ENCODE measurements at places on chromosomes 11 and 22.

GRCh38 chr11:38723361-38723760 lies 2125.3 kb upstream of the RAG2 start:
- no peak for DNase-seq

DNA sequence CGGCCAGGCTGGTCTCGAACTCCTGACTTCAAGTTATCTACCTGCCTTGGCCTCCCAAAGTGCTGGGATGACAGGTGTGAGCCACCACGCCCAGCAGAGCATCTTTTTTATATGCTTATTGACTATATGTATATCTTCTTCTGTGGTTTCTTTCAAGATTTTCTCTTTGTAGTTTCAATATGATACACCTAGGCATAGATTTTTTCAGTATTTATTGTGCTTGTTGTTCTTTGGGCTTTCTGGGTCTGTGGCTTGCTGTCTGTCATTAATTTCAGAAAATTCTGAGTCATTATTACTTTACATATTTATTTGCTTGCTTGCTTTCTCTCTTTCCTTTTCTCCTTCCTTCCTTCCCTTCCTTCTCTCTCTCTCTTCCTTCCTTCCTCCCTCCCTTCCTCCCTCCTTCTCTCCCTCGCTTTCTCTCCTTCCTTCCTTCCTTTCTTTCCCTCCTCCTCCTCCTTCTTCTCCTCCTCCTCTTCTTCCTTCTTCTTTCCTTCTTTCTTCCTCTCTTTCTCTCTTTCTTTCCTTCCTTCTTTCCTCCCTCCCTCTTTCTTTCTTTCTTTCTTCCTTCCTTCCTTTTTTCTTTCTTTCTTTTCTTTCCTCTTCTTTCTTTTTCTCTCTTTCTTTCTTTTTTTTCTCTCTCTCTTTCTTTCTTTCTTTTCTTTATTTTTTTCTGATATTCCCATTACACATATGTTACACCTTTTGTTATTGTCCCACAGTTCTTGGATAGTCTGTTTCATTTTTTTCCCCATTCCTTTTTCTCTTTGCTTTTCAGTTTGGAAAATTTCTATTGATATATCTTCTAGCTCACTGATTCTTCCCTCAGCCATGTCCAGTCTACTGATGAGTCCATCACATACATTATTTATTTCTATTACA lies 10.9 kb upstream of the DCHS1 start:
- no peak for DNase-seq

GRCh38 chr22:23070418-23071229 lies at the start of gene GNAZ:
TSS of gene GNAZ (plus strand) at chr22:23070519. CDS start at chr22:23095696, 25,177 bp downstream.
- no peak for DNase-seq

DNA sequence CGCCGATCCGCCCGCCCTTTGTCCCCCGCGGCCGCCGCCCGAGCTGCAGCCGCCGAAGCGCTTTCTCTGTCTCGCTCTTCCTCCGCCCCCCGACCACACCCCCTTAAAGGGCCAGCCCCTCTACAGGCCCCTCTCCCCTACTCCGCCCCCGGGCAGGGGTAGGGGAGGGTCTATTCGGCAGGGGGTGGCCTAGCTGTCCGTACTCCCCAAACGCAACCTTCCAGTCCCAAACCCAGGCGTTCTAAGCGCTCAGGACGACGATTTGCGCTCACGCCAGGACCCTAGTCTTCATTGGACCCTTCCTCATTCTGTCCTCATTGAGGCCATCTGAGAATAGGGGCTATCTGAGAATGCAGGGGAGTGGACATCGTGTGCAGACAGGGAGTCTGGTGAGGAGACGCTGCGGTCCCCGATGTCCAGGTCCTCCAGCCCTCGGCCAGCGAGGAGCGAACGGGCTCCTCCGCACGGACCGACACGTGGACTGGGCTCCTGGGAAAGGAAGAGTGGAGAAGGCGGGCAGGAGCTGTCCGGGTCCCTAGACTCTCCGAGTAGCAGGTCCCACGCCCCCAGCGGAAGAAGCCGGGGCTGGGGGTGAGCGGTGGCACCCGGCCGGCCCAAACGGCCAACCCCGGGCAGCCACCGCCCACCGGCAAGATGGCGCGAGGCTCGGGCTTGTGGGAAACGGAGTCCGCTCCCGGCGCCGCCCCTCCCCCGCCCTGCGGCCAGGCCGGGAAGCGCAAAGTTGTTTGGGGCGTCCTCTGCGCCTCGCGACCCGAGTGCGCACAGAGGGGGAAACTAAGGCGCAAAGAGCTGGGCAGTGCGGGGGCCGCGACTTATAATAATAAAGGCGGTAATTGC lies at the start of gene PPP1R14B:
TSS of gene PPP1R14B (minus strand) at position 73 of the 858 bp plus-strand sequence. CDS start 270 bp downstream, outside the sequence.
- DNase-seq, result peak; percentile 91

GRCh38 chr11:122598971-122599370 lies 56.6 kb upstream of the UBASH3B start:
- DNase-seq, result no peak

DNA sequence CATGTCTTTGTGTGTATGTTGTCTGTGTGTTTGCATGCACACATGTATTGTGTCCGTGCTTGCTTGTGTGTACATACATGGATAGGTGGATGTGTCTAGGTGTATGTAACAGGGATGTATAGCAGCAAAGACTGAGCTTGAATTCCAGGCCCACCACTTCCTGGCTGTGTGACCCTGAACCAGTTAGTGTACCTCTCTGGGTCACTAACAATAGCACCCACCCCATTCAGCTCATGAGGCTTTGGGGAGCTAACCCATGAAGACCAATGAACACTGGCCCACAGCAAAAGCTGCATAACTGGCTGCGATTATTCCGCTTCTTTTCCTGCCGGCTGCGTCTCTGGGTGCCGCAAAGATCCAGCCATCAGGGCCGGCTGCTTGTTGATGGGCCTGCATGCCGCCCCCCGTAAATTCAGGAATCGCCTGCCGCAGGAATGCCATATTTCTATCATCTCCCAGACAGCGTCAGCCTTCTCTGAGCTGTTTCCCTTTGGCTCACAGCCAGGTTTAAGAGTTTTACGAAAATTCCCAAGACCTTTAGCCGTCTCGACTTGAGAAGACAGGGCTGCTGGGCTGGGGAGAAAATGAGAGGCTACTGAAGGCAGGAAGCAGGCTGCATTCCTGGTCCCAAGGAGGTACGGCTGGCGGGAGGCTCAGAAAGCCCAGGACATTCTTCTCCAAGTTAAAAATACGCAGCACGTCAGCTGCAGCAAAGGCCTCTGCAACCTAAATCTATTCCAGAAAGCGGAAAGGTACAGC lies 224.6 kb downstream of the MN1 start:
- DNase-seq, result no peak

GRCh38 chr11:71496421-71496820 lies 30.6 kb upstream of the KRTAP5-7 start:
- DNase-seq, result no peak

DNA sequence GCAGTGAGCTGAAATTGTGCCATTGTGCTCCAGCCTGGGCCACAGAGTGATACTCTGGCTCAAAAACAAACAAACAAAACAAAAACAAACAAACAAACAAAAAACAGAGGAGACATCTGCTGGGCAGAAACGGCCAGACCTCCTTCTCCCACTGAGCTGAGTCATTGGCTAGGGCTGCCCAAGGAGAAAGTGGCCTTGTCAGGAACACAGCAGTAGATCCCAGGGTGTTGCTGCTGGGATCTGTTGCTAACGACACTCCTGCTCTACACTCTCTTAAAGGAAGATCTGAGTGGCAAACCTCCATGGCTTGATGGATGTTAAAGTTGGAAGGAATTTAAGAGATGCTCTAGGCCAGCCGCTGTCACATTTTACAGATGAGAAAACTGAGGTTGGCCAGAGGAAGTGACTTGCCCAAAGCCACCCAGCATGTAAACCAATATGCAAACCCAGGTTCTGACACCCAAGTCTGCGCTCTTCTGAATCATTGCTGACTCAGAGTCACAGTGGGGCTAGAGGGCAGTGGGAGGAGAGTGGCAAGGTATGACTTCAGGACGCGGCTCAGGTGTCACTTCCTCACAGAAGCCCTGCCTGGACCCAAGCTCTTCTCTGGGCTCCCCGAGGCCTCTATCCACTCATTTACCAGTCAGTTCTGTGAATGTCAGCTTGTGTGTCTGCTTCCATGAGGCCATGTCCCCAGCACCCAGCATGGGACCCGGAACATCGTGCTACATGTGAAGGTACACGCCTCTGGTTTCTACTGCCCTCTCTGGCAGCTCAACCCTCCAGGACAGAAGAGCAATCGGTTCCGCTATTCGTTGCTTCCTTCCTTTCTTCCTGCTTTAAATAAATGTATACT lies 11.3 kb upstream of the GDPD5 start:
- DNase-seq, result no peak

DNA sequence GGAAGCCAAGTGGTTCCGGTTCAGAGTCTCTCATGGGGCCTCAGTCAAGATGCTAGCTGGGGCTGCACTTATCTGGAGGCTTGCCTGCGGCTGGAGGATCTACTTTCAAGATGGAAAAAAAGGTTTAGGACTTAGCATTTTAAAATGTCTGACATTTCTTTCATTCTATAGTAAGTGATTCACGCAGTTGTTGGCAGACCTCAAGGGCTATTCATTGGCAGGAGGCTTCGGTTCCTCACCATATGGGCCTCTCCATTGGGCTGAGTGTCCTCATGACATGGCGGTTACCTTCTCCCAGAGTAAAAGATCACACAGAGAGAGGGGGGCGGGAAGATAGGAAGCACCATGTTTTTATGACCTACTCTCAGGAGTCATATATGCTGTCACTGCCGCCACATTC lies 298.0 kb upstream of the PLET1 start:
- DNase-seq, result no peak

- no peak for DNase-seq
Observed at GRCh38 chr11:82854242-82854641, 46.0 kb downstream of the PRCP start.

DNA sequence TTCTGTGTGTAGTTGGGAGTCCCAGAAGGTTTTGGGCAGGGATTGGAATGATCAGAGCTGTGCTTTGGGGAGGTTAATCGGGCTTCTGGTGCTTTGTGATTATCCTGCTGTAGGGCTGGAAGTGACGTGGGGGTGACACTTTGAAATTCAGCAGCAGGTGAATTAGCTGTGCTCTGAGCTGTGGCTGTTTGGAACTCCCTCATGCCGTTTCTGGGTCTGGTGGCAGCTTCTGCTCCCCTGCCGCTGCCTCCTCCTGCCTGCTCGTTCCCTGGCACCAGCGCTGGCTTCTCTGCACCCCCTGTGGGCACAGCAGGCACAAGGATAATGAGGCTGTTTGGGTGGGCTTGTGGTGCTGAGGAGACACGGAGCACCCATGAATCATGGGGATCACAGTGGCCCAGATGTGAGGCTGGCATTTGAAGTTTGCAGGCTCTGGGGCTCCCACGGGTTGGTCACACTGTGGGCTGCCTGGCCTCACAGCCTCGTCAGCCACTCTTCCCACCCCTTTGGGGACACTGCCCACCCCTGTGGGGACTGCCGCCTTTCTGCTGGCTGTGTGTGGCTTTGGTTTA lies 49.7 kb downstream of the TBC1D22A start:
- no peak for DNase-seq

GRCh38 chr22:26921726-26922125 lies 264.3 kb downstream of the MIAT start:
- no peak for DNase-seq

DNA sequence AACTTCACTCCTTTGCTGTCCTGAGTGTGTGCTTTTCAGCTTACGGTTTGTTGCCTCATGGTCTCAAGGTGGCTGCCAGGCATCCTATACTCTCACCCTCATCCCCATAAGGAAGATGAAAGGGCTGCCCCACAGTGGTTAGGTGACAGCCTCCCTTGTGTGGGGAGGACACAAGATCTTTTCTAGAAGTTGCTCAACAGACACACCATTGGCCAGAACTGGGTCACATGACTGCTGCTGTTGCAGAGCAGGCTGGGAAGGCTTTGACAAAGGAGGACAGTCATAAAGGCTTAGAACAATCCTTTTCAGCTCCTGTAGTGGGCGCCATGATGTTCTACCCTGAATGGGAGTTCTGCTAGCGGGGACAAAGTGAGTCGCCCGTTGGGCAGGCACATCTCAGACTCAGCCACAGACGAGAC lies 69.7 kb upstream of the RASD2 start:
- no peak for DNase-seq

Measured in NCI-H1930 (cell line).